HFFc6 (cell line): ENCODE measurements at places on chromosomes 2 and 18.

- no peak for DNase-seq
Observed at GRCh38 chr2:9473985-9474360, 378 bp upstream of the IAH1 start.

- peak; percentile 51 for DNase-seq
Observed at GRCh38 chr2:132651115-132652045, 18.6 kb downstream of the LYPD1 start.

DNA sequence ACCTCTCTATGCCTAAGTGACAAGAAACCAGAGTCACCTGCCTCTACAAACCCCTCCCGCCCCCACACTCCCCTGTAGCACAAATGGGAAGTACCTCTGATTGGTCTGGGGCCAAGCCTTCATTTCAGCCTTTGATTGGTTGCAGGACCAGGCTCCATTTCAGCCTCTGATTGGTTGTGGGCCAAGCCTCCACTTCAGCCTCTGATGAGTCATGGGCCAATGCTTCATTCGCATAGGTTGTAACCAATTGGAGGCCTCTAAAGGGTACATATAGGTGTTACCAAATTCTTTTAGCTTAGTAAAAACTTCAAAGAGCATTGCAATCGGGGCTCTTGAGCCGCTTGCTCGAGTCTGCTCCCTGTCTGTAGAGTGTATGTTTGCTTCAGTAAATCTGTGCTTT, 25.0 kb downstream of the CCDC102B start:
- DNase-seq: no peak

- DNase-seq: no peak
Observed at GRCh38 chr2:204122425-204122824, 185.9 kb downstream of the ICOS start.

DNA sequence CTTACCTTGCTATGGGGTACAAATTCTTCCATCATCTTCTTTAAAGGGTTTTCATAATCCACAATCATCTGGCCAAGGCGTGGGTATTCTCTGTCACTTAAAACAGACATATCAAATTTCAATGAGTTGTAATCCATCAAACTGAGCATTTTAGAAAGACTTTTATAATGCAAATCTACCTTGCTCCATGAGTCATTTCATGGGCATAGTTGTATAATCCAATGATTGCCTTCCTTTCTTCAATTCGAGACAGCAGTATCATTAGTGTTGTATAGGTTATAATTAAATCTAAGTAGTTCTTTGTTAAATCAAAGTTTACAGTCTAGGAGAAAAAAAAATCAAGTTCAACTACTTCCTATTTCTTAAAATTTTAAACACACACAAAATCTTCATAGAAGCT, 36.3 kb downstream of the NCKAP1 start:
- no peak for DNase-seq

DNA sequence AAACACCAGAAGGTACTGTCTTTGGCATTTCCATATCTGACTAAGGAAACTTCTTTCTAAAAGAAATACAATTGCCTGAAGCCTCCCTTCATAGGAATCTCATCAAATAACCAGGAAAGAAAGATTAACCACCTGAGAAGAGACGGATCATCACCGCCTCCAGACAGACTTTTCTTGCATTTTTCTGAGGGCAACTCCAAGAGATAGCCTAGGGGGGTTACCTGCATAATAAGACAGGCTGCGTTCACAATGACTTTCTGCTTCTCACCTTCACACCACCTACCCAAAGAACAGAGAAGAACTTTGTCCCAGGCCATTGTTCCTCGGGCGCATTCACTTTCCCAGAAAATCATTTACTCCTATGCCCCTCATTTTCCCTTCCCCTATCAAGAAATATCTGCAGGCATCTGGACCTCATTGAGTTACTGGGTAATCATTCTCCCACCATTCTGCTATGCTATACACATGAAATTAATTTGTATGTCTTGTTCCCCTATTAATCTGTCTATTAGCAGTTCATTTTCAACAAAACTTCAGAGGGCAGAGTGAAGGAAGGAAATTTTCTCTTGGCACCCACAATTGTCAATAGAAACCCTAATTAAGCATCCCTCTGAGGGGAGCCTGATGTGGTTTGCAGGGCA, 8.3 kb upstream of the POMC start:
- DNase-seq: no peak

DNA sequence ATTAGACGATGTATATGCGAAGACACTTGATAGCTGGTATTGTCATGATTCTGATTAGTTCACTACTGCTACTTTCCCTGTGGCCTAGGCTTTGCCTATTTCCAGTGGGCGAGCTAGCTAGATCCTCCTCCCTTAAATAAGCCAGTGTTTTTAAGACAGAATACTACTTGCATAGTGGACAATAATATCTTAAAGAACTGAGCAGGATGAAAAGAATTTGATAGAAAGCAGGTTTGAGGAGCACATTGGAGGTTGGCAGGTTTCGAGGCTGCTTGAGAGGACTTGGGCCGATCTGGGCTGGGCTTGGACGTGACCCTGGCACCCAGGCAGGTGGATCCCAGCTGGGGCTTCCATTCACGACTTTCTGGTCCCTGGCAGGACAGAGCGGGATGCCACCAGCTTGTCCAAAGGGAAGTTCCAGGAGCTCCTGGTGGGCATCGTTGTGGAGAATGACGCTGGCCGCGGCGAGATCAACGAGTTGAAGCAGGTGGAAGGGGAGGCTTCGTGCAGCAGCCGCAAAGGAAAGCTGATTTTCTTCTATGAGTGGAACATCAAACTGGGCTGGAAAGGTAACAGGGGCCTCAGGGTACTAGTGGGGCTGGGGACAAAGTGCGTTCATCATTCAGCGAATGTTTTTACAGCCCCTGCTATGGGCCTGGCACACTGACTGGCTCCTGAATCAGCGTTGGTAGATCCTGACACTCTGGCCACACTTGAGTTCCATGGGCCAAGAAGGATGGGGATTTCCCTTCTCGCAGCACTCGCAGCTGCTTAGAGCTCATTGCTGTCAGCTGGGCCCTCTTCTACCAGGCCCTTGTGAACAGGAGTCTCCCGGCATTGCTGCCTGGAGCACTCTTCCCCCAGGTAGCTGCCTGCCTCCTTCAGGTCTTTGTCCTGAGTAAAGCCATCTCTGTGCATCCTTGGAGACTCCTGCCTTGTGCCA, 16.9 kb downstream of the C2orf74 start:
- DNase-seq: no peak

GRCh38 chr2:44388877-44389276, 27.1 kb downstream of the CAMKMT start:
- DNase-seq: no peak

- DNase-seq: no peak
Observed at GRCh38 chr2:189580658-189581353, at the start of gene SLC40A1. TSS of gene SLC40A1 (minus strand) at chr2:189580786. CDS start at chr2:189580460, 326 bp downstream.

- DNase-seq: no peak
Observed at GRCh38 chr18:63342206-63342605, 22.6 kb upstream of the BCL2 start.

- DNase-seq: no peak
Observed at GRCh38 chr2:206463685-206464084, 20.4 kb downstream of the ADAM23 start.

DNA sequence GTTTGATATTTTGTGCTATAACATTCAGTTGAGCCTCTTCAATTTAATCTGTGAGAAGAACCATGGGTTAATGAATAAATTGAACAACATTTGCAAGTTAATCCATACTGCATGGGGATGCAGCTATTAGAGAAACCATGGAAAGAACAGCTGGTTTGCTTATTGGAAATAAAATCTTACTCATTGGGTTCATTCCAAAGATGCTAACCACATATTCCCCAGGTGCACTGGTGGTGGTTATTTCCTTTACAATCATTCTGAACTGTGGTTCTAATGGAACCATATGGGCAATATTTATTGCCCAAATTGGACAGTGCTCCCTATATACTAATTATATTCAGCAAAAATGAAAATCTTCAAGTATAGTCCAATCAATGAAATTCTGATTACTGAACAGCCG, 1200.4 kb upstream of the CDH2 start:
- no peak for DNase-seq

DNA sequence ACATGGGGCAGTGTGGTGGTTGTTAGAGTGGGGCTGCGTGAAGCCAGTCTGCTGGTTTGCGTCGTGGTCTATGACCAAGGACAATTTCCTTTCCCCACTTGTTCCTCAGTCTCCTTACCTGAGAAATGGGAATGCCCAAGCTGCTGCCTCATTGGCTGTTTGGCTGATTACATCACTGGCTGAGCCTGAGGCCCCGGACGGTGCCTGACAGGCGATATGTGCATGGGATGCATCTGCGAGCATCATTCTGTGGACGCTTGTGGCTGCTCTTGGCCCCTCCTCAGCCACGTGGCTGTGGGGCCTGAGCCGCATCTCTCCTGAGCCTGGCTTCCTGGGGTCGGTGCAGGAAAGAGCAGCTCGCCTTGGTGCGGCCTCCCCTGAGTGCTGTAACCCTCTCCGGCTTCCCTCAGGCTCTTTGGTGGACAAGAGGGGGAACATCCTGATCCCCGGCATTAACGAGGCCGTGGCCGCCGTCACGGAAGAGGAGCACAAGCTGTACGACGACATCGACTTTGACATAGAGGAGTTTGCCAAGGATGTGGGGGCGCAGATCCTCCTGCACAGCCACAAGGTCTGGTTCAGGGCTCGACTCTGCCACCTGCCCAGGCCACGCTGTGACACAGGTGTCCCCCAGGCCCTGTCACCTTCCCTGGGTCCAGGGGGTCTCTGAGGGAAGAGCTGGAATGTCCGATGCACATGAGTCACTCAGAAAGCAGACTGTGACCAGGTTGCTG, 17.2 kb downstream of the CNDP2 start:
- no peak for DNase-seq

DNA sequence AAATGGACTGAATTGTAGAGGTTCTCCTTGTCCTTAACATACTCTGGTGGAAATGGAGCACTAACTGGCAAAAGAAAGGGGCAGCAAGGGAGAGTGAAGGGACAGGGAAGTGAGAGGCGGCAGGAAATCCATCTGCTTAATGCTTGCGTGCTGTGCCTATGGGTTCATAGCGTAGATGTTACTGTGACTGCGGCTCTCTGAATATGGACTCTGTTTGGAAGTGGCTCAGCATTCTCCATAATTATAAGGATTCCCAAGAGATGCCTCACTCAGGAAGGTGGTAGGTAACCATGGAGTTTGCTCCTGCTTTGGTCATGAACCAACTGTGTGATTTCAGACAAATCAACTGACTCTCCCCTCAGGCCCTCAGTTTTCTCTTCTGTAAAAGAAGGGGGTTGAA, 50.0 kb downstream of the MYO3B start:
- DNase-seq: no peak

DNA sequence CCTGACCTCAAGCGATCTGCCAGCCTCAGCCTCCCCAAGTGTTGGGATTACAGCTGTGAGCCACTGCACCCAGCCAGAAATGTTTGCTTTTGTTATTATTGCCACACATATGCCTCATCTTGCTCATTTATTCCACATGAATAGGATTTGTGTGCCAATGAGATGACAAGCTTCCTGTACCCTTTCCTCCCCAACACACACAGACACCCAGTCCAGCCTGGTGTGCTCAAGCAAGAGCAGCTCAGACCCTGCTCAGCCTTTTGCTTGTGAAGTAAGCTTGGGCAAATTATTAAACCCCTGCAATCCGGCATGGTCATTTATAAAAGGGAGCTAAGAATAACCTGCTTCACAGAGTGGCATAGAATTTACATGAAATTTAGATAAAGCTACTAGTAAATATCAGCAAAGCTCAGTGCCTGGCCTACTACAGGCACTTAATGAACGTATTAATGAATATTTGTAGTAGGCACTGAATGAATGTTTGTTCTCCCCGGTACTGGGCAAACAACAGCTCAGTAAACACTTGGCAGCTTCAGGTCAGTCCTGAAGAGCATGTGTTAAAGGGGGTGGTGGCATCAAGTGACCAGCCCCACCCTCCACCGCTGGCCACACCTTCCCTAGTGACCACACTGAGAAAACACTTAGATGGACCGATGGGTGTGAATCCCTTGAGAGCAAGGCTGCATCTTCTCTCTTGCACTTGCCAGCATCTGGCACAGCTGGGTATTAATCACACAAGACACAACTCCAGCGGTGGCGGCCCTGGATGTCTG, 280.2 kb downstream of the SRBD1 start:
- DNase-seq: no peak

- DNase-seq: no peak
Observed at GRCh38 chr2:204225671-204226073, 289.1 kb downstream of the ICOS start.

DNA sequence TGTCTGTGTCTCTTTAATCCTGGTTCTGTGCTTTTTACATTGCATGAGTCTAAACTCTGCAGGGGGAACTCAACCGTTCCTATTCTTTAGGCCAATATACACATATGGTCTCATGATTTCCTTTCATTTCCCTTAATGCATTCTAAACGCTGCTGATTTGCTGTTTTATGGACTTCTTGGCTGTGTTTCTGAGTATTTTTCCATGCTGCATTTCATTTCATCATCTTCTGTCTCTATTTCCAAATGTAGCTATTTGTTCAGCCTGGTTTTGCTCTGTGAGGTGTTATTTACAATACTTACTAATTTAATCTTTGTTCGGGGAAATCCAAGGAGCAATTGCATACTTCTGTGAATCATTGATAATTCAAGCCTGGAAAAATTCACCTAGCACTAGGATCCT, 897.2 kb downstream of the TSN start:
- DNase-seq: no peak

- DNase-seq: no peak
Observed at GRCh38 chr18:58900015-58900649, 35.5 kb downstream of the ZNF532 start.

DNA sequence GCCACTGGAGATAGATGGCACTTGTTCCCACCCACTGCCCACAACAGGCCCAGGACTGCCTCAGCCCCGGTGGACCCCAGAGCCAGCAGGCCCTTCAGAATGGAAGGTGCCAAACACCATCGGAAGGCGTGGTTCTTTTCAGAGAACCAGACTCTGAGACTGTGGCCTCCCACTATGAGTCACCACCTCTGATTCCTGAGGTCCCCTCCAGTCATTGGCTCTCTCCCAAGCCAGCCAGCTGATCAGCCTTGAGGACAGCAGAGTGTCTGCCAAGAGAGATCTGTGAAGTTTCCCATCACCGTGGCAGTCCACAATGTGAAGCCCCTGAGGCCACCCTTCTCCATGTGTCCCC, 10.4 kb upstream of the MAP3K2 start:
- DNase-seq: peak; percentile 91

DNA sequence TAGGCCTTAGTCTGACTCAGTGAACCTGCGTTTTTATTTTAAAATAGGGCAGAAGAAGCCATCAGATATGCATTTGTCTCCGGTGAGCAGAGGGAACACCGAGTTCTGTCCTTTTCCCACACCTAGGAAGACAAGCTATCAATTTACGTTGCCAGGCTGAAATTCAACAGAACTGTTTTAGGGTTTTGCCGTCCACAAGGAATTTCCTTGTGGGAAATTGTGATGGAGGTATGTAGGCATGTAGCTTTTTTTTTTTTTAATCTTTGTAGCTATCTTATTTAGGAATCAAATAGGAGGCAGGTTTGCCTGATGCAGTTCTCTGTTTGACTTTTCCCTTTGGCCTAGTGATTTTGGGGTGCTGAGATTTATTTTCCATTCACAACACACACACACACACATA, 62.0 kb upstream of the ASAP2 start:
- no peak for DNase-seq
